ENCODE measurements at places on chromosomes 4 and X.
A peak's percentile ranks its signal among the peaks of the same experiment; 100 is the strongest.

- DNase-seq, result no peak
Measured at GRCh38 chr4:123353656-123354055, 42.9 kb upstream of the SPRY1 start.

GRCh38 chr4:8537041-8537461 lies 43.1 kb upstream of the GPR78 start:
- peak; percentile 77 for DNase-seq

DNA sequence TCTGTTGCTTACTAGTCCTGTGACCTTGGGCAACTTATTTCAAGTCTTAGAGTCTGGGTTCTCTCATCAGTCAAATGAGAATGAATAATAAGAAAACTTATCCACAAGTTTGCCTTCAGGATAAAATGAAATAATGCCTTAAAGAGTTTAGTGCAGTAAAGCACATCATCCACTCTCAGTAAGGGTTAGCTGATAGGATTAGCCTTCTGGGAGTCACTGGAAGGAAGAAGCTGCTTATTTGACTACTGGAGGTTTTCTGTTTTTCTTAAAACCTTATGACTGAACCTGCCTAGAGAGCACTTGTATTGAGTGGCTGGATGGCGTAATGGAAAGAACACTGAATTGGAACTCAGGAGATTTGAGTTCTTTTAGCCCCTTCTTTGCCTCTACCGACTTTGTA lies 1.8 kb downstream of the RNF128 start:
- DNase-seq, result no peak

DNA sequence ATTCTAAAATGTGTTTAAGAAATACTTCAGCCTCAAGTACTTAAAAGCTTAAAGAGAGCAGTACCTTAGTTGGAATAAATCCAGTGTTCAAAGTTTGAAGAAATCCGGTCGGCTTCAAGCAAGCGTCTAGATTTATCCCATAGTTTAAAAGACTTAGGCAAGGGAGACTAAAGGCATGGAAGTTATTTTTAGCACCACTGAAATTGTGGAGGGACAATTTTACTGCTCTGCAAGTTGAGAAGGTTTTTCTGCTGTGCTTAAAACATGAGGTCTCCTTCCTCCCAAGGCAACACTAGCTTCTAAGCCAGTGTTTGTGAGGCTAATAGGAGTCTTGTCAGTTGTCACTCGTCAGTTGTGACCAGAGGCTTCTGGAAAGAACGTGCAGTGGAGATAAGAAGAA lies 183.5 kb downstream of the MSL3 start:
- DNase-seq, result no peak

GRCh38 chrX:153564047-153564606 lies 34.8 kb downstream of the CCNQ start:
- DNase-seq, result no peak

- no peak for DNase-seq
Measured at GRCh38 chrX:75609406-75609805, 86.6 kb upstream of the ZDHHC15 start.

DNA sequence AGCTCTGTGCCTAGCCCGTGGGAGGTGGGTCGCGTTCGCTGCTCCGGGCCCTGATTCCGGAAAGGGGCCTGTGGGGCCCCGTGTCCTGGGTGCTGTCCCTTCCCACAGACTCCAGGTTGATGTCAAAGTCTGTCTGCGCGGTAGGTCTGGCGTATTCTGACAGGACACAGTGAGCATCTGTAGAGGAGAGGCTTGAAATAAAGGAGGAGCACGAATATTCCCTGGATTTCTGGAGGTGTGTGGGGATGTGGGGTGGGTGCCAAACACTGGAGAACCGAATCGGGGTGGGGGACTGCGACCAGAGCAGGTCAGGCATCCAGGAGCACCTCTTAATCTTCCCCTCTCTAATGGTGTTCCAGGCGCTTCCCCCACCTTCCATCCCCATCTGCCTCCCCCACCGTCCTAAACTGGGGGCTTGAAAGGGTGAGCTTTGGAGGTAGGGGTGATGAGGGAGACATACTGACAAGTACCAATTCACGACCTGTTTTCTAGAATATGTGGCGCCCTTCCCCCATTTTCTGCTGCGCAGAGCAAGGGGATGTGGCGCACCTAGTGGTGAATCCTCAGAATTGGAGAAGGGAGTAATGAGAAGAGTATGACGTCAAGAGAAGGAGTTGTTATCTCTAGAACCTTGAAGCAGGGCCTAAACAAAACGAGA lies 877 bp downstream of the GPRASP1 start:
- DNase-seq, result no peak

DNA sequence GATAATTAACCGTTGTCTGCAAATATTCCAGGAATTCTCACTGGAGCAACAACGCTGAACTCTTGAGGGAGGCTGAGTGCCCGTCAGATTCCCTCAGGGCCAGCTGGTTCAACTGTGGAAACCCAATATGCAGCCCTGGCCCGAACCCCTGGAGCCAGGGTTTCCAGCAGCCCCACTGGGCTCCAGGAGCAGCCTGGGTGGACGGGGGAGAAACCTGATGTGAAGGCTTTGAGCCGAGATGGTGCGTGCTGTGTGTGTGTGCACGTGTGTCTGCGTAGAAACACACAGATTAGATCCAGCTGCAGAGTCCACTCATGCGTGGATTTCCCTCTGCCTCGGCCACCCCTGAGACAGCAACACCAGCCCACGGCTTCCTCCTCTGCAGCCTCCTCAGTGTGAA lies 19.4 kb upstream of the SLC25A6 start:
- DNase-seq, result no peak

DNA sequence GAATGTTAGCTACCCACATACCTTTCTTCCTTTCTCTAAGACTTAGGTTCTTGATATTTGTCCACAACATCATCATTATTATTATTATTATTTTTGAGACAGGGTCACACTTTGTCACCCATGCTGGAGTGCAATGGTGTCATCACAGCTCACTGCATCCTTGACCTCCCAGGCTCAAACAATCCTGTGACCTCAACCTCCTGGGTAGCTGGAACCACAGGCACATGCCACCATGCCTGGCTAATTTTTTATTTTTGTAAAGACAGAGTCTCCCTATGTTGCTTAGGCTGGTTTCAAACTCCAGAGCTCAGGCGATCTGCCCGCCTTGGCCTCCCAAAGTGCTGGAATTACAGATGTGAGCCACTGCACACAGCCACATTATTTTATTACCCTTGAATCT lies 119.0 kb downstream of the CBR4 start:
- DNase-seq, result no peak

GRCh38 chr4:11334887-11335286 lies 93.8 kb downstream of the HS3ST1 start:
- DNase-seq, result no peak

DNA sequence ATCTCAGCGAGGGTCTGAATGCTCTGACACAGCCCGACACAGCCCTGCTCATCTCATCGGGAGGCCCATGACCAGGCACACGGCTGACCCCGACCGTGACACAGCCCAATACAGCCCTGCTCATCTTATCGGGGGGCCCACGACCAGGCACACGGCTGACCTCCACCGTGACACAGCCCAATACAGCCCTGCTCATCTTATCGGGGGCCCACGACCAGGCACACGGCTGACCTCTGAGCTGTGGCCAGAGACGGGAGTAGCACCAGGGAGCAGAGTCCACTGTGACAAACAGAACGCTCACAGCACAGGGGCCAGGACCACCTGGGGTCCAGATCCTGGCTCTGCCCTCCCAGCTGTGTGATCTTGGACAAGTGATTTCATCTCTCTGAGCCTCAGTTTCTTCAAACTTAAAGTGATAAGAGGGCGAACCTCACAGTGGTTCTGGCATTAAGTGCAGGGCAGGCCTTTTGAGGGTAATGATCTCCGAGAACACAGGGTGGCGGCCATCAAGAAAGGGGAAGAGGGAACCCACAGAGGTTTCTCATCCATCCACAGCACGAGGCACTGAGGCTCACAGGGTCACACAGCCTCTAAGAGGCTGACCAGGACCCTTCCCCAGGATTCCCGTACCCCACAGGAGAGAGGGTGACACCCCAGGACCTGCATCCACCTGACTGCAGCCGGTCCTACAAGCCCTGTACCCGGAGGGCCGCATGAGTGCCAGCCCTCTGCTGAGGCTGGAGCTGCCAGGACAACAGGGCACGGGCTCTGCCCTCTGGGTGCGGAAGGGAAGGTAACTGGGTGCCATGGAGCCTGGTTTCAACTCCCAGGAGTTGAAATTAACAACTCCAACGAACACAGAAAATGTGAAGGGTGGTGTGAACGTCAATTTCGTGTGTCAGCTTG lies 60.1 kb downstream of the WFS1 start:
- DNase-seq, result no peak

- DNase-seq, result peak; percentile 0
Measured at GRCh38 chr4:74311696-74312313, 3.5 kb downstream of the EPGN start.

DNA sequence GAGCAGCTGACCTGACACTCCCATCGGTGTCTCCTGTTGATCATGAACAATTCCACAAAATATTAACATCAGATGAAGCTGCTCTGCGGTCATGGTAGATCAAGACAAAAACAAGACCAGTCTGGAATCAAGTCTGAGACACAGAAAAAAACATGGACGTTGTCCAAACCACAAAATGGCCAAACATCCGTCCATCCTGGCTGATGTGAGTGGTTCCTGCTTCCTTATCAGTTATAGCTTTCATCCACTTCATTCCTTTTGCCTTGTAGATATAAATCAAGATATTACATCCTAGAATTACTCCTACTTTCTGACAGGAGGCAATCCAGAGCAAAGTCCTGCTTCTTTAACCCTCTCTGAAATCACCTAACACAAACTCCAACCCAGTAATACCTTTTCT lies 28.8 kb upstream of the PCSK1N start:
- DNase-seq, result no peak

GRCh38 chrX:139538907-139539790 lies 8.6 kb downstream of the F9 start:
- DNase-seq, result no peak

- no peak for DNase-seq
Measured at GRCh38 chr4:38804654-38805295, at the start of gene TLR1. Gene TLR1 (minus strand): TSS chr4:38804791. CDS start chr4:38798831, 5,960 bp downstream.

GRCh38 chr4:56129431-56129861 lies 180.7 kb downstream of the CEP135 start:
- DNase-seq, result no peak

DNA sequence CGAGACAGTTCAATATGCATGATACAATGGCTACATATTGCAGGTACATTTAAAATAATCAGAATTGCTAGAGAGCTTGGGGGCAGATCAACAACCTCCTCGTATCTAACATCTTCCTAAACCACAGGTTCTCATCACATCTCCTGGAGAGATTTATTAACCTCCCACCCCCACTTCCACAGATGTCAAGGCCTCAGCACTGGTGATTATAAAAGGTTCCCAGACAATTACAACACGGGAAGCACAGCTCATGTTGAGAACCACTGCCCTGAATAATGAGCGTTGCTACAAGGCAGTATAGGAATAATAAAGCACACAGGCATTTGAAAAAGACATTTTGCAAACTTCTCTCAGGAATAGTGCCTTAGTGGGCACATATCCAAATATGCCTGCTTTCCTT lies 42.8 kb downstream of the ELOVL6 start:
- DNase-seq, result no peak

GRCh38 chrX:39910651-39911050 lies 187.1 kb downstream of the BCOR start:
- no peak for DNase-seq

DNA sequence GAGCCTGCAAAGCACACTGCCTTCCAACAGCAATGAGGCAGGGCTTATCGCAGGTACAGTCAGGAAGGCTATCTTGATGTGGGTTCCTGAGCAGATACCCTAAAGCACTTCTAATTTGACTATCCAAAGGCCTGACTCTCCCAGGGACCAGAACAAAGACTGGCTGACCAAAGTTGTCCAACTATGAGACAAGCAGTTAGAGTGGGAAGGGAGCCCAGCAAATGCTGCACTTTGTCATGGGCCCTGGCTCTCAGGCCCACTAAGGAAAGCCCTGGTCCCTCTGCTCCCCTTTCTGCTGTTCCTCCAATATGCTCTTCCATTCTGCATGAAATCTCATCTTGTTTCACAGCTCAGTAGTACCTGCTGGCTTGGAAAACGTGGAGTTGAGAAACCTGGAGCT lies 391.0 kb downstream of the RAB28 start:
- no peak for DNase-seq

DNA sequence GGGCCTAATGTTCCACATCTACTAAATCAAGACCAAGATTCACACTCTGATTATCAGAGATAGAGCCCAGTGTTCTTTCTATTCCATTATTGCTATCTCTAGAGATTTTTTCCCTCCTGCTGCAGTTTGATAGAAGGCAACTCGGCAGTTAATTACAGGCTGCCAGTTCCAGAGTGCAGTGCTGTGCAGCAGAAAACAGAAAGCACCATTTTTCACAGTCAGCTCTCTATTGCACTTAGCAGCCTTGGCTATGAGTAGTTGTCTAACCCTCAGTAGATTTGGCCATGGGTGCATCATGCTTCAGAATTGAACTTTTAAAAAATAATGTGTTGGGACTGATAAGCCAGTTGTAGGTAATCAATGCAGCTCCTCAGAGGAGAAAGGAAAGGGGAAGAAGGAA lies 295.3 kb downstream of the MID1IP1 start:
- DNase-seq, result no peak

GRCh38 chrX:53075011-53075410 lies 7.2 kb upstream of the TSPYL2 start:
- DNase-seq, result no peak

- DNase-seq, result no peak
Measured at GRCh38 chr4:139665079-139665689, 435 bp upstream of the MGST2 start.

GRCh38 chr4:155569960-155570515 lies 96.6 kb upstream of the GUCY1A1 start:
- no peak for DNase-seq

- no peak for DNase-seq
Measured at GRCh38 chr4:188383180-188383579, 243.9 kb downstream of the TRIML1 start.

DNA sequence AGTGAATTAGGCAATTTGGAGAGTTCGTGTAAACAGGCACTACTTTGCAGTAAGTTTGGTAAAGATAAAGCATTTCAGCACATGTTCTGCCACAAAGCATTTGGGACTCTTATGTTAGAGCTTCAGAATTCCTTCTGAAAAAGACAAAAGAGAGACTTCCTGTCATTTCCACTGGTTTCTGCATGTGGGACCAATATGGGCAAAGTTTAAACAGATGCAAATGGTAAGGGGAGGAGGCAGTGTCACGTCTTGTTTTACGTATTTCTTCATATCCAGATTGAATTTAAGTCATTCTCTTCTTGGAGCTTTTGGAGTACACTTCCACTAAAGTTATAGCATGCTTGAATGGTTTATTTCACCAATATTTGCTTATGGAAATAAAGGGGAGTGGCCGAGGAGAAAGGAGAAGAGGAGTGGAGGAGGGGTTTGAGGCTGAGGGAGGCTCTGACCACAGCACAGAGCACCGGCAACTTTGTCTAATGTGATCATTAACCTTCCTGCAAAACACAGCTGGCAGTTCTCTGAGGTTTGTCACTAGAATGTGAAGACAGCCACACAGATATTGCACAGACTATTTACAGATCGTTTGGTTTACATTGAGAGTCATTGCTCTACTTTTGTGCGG lies at the start of gene APELA:
Gene APELA, plus strand, starts transcription at position 479 of the 625 bp plus-strand sequence. CDS start 154 bp downstream, outside the sequence.
- DNase-seq, result no peak

Data from T1000 (cell line).